ENCODE measurements at places on chromosomes 16 and 17. TPM values are rescaled to one million over a fixed set of nuclear protein-coding genes. Genes with fewer than 3 reads are reported as not detected.

Gene CMTM2
- 0.83 TPM for total RNA-seq

Gene TMEM235
- total RNA-seq = not detected

Gene KRTAP1-1
- total RNA-seq = not detected

Gene TPSB2
- total RNA-seq = 0.63 TPM

Gene HOXB7
- total RNA-seq = 0.34 TPM

Gene MAP3K14
- 6.3 TPM for total RNA-seq

Gene TMC7
- 0.16 TPM for total RNA-seq

Gene ZNF423
- total RNA-seq = 0.43 TPM

Gene UBE2O
- total RNA-seq = 10.0 TPM
